ENCODE measurements at places on chromosomes 1 and 21.

GRCh38 chr1:40183055-40183710 is 22.0 kb downstream of the RLF start:
- no peak for DNase-seq

DNA sequence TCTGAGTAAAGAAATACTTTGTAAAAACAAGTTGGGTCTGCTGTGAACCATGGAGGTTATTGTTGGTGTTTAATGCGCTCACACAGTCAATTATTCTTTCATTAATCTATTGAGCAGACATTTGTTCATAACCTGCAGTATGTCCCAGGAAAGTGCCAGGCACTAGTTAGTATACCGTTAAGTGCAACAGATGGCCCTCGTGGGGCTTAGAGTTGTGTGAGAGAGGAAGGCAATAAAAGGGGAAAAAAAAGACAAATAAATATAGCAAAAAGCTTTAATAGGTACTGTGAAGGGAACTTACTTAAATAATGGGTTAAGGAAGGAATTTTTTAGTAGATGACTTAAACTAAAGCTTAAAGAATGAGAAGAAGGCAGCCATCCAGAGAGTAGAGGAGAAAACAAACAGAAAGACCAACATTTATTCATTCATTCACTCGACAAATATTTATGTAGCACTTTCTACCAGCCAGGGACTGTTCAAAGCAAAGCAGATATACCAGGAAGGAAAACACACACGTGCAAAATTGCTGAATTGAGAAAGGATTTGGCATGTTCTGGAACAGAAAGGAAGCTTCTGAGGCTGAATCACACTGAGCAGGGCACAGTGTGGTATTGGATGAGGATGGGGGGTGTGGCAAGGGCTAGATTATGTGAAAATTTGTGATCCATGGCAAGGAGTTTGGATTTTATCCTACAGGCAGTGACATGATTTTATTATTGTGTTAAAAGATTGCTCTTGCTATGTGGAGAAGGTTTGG is 296.1 kb upstream of the SGIP1 start:
- DNase-seq = no peak

DNA sequence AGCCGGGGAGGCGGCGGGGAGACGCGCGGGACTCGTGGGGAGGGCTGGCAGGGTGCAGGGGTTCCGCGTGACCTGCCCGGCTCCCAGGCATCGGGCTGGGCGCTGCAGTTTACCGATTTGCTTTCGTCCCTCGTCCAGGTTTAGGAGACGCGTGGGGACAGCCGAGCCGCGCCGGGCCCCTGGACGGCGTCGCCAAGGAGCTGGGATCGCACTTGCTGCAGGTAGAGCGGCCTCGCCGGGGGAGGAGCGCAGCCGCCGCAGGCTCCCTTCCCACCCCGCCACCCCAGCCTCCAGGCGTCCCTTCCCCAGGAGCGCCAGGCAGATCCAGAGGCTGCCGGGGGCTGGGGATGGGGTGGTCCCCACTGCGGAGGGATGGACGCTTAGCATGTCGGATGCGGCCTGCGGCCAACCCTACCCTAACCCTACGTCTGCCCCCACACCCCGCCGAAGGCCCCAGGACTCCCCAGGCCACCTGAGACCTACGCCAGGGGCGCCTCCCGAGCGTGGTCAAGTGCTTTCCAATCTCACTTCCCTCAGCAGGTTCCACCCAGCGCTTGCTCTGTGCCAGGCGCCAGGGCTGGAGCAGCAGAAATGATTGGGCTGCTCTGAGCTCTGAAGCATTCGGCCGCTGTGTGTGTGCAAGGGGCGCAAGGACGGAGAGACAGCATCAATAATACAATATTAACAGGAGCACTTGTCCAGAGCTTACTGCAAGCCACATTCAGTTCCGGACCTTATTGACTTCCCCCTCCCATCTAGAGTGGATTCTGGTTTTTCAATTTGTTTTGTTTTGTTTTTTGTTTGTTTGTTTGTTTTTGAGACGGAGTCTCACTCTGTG is 10.3 kb downstream of the SIM2 start:
- no peak for DNase-seq

GRCh38 chr1:74534241-74534640 is 21.8 kb upstream of the LRRC53 start:
- DNase-seq = no peak

- DNase-seq = no peak
These were observed 8.9 kb downstream of the RABIF start for GRCh38 chr1:202880062-202880461.

DNA sequence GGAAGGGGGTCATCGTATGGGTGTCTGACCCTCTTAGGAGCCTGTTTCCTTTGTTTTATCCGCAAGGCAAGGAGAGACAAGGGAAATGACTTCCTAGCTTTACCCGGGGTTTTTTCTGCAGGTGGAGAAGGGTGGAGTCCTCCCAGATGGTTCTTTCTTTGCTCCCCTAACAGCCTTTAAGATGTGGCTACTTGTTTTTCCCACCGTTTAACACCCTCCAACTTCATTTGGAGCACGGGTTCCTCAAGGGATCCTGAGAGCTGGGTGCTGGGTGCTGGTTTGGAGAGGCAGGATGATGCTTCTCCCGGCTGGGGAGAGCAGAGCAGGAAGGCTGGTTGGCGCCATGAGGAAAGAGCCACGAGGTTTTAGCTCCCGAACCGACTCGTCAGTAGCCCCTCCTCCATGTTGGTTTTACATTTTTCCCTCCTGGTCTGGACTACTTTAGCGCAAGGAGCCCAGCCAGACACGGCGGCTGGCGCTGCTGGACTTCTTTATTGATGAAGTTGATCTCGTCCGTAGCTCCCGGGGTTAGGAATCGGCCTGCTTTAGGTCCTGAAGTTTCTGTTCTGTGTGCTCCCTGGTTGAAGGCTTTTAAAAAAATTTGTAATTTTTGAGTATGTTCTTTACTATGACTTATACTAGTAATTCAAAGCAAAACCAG is 1.4 kb downstream of the UCK2 start:
- DNase-seq = no peak

DNA sequence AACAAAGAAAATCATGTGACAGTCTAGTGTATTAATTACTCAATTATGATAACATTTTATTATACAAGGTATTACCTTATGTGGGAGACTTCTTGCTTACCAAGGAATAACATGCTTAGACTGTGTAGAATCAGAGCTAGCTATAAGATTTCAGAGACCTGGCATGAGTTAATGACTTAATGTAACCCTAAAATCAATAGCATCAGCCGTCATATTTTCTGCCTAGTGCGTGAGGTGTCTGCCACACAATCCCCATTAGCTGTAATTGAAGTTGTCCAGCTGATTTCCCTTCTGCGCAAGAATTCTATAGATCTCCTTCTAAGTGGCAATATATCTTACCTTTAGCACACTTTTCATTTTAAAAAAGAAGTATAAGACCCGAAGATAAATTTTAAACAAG is 28.8 kb downstream of the CHODL start:
- no peak for DNase-seq

GRCh38 chr1:78370356-78370755 is 120.4 kb upstream of the PTGFR start:
- DNase-seq = no peak

GRCh38 chr1:37021502-37021901 is 12.8 kb downstream of the GRIK3 start:
- DNase-seq = no peak

DNA sequence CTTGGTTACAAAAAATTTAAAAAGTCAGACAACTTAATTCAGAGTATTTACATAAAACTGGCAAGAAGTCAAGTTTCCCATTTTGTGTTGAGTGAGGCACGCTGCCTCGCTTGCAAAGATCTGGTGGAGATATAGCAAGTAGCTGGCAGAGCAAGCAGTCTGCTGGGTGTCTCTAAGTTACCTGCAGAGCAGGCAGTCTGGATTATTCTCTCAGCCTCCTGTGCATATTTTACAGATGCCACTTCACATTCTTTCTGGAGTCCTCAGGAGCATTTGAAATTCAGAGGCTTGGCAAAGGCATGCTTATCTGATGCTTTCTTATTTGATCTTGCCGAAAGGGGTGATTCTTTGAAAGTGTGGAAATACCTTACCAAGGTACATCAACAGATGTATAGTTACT is 640.4 kb upstream of the ADGRL4 start:
- no peak for DNase-seq

DNA sequence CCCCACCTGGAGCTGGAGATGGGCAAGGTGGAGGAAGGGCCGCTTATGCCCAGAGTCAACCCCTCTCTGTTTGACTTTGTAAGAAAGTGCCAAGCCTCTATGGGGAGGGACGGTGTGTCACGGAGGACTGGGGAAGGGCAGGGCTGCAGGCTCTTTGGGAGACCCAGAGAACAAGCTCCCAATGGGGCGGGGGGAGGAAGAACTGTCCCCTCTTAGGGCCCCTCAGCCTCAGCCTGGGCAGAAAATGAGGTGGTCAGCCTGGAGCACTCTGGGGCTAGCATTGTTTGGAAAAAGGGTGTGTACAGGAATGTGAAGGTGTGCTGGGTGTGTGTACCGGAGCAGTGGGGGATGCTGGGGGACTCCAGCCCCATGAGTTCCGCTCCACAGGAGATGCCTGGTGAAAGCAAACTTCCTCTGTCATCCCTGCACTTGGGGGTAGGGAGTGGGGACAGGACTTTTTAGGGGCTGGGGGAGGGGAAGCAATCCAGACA is 1.2 kb upstream of the INAVA start:
- DNase-seq = no peak

- no peak for DNase-seq
These were observed 18.7 kb downstream of the FOXJ3 start for GRCh38 chr1:42316292-42316691.

DNA sequence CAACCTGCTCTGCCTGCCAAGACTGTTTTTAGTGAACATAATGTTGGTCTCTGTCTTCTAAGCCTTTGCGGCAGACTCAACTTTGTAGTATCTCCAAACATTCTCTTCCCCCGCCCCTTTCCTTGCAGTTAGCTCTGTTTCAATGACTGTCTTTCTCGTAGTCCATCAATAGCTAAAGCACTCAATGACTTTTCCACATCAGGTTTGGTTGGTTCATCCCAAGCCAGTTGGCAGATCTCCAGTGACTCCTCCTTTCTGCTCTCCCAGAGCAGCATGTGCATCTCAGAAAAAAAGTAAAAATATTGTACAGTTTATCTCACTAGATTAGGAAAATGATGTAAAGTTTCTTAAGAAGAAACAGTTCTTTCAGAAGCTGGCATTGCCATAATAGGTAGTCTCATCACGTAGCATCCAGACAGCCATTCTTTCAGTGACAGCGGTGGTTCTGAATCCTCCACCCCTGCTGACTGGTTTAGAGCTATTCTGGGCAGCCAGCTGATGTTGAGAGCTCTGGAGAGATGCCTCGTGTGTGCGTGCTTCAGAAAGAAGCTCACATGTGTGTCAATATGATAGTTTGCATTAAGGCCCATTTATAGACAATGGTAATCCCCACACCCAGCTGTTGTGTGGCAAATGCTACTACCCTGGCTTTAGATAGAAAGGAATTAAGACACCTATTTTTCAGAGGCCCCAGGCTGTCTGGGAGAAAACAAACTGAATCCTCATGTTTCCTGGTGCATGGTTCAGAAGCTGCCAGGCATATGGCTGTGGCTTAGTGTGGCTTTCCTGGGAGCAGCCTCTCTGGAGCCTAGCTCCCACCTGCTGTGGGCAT is 53.2 kb downstream of the CNN3 start:
- no peak for DNase-seq

Measured in bone marrow (tissue), 2 donors.